Mesothelial cell of epicardium (in vitro differentiated cells): ENCODE measurements at places on chromosomes 5 and 9. TPM values are rescaled to one million over a fixed set of nuclear protein-coding genes. Genes with fewer than 3 reads are reported as not detected.
A peak's percentile ranks its signal among the peaks of the same experiment; 100 is the strongest.

TAF1L gene
- 0.05 TPM in 1 of 3 replicates, not detected in the others for total RNA-seq

CACNA1B gene
- 0.75 to 0.87 TPM (median 0.81 TPM) in 3 replicates for total RNA-seq

LRRC70 gene
- total RNA-seq: 0.89 to 1.7 TPM (median 1.1 TPM) in 3 replicates

RASGEF1C gene
- 0.36 to 0.58 TPM (median 0.42 TPM) in 3 replicates for total RNA-seq

IFNE gene
- 1.6 to 2.0 TPM (median 1.7 TPM) in 3 replicates for total RNA-seq

MSX2 gene
- 83.9 to 86.9 TPM (median 85.2 TPM) in 3 replicates for total RNA-seq

DNA sequence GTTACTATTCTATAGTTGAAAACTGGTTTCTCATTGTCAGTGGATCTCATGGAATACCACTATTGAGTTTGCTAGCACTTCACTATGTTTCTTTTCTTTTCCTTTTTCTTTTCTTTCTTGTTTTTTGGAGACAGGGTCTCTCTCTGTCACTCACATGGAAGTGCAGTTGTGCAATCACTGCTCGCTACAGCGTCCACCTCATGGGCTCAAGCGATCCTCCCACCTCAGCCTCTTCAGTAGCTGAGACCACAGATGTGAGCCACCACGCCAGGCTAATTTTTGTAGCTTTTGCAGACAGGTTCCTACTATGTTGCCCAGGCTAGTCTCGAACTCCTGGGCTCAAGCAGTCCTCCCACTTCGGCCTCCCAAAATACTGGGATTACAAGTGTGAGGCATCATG is 42.7 kb upstream of the VCAN start:
- H3K27ac ChIP-seq: no peak overlapping the region
- DNase-seq: no peak
- H3K27me3 ChIP-seq: no peaks in the 10 kb centered on the region
- peaks cover 24% of the 10 kb centered on the region for H3K4me1 ChIP-seq
- H3K36me3 ChIP-seq: peaks cover 7% of the 10 kb centered on the region
- no peak overlapping the region for H3K4me3 ChIP-seq

DNA sequence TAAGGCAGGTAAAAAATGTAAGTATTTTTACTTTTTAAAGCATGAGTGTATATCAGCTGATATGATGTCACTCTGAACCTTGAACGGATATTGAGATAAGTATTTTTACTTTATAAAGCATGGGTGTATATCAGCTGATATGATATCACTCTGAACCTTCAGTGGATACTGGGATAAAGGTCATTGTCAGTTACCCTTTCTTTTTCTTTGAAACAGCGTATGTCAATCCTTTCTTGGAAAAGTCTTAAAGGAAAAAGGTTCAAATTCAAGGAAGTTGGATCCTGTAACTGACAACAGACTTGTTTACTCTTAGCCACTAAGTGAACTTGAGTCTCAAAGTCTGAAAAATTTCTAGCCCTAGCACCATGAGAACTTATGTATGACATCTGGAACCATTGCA is 61.7 kb upstream of the IFNK start:
- no peak for DNase-seq
- H3K36me3 ChIP-seq: no peaks in the 10 kb centered on the region
- no peaks in the 10 kb centered on the region for H3K27me3 ChIP-seq
- no peak overlapping the region for H3K4me3 ChIP-seq
- H3K27ac ChIP-seq: no peak overlapping the region

- H3K27me3 ChIP-seq: peaks cover 4% of the 10 kb centered on the region
- H3K36me3 ChIP-seq: no peaks in the 10 kb centered on the region
- peak within 1 kb of the TSS; percentile 91 for H3K27ac ChIP-seq
- no peak for DNase-seq
- peaks cover 39% of the 10 kb centered on the region for H3K4me1 ChIP-seq
- peak within 1 kb of the TSS; percentile 87 for H3K4me3 ChIP-seq
Observed at GRCh38 chr9:124257844-124258606, at the start of gene NEK6. Gene NEK6, plus strand, starts transcription at chr9:124257949. Its CDS starts 44,016 bp downstream, at chr9:124301965.

DNA sequence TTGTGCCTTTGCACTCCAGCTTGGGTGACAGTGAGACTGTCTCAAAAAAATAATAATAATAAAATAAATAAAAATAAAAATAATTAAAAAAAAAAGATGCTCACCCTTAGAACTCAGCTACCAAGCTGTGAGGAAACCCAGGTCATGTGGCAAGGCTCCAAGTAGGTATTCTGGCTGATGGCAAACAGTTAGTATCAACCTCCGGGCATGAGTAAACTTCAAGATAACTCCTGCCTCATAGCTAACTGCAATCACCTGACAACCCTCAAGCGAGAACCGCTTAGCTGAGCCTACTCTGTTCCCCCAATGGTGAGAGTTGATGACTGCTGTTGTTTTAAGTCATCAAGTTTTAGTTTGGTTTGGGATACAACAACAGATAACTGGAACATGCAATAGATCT is 6.1 kb upstream of the SLC44A1 start:
- no peak for DNase-seq
- H3K4me1 ChIP-seq: peaks cover 29% of the 10 kb centered on the region
- H3K36me3 ChIP-seq: no peaks in the 10 kb centered on the region
- no peak overlapping the region for H3K27ac ChIP-seq
- no peaks in the 10 kb centered on the region for H3K27me3 ChIP-seq
- no peak overlapping the region for H3K4me3 ChIP-seq

- peak; percentile 8 for DNase-seq
- no peaks in the 10 kb centered on the region for H3K27me3 ChIP-seq
- H3K27ac ChIP-seq: no peak overlapping the region
- no peaks in the 10 kb centered on the region for H3K36me3 ChIP-seq
Observed at GRCh38 chr5:179317411-179318220, 27.6 kb downstream of the ADAMTS2 start.

DNA sequence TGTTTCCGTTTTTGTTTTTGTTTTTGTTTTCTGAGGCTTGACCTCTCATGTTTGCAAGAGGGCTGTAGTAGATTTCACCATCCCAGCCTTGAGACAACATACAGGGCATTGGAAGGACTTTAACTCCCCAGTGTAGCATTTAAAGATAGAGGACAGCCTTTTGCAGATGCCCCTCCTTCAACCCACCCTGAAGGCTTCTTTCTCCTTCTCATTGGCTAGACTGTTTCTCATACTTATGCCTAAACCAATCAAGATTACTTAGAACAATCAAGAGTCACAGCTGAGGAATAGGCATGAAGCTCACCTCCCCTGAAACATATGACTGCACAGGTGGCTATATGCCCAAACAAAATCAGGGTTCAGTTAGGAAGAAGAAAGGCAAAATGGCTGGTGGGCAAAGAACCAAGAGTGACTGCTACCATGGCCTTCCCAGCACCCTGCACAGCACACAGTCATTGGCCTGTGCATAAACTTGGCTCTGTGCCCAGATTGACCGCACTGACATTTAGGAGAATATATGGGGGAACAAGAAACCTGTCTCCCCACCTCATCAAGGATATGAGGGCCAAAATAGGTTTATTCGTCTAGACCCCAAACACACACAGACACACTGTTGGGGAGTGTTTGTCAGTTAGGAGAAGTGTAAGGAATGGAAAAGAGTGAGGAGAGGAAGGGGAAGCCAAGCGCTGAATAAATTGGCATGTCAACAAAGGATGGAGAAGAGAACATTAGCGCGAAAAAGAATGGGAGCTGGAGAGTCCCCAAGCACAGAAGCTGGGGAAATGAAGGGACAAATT is 137.3 kb upstream of the RANBP3L start:
- no peak overlapping the region for H3K4me3 ChIP-seq
- DNase-seq: no peak
- H3K27me3 ChIP-seq: no peaks in the 10 kb centered on the region
- no peaks in the 10 kb centered on the region for H3K36me3 ChIP-seq
- peaks cover 58% of the 10 kb centered on the region for H3K4me1 ChIP-seq

DNA sequence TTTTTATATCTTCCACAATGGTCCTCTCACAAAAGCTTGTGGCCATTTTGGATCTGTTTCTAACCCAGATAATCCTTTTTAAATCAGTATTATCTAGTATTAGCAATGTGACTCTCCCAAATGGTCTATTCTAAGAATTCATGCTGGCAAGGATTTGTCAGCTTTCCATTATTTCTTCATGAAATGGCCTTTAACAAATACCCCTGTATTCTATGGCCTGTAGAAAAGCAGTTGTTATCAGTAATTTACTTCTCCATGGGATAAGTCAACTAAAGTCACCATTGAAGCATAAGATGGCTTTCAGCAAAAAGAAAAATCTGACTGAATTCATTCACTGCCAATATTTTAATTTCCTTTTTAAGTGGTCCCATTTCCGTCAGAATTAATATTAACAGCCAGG is 346.4 kb upstream of the FAM174A start:
- H3K27ac ChIP-seq: no peak overlapping the region
- no peaks in the 10 kb centered on the region for H3K27me3 ChIP-seq
- no peaks in the 10 kb centered on the region for H3K36me3 ChIP-seq
- DNase-seq: no peak
- H3K4me3 ChIP-seq: no peak overlapping the region

GRCh38 chr9:37150415-37150814 is 30.0 kb downstream of the ZCCHC7 start:
- DNase-seq: no peak
- peaks cover 10% of the 10 kb centered on the region for H3K36me3 ChIP-seq
- peaks cover 4% of the 10 kb centered on the region for H3K4me1 ChIP-seq
- H3K27ac ChIP-seq: no peak overlapping the region
- H3K27me3 ChIP-seq: no peaks in the 10 kb centered on the region

GRCh38 chr9:7313389-7313788 is 486.2 kb downstream of the DMAC1 start:
- H3K4me1 ChIP-seq: peaks cover 13% of the 10 kb centered on the region
- no peak overlapping the region for H3K4me3 ChIP-seq
- H3K27ac ChIP-seq: no peak overlapping the region
- peaks cover 24% of the 10 kb centered on the region for H3K36me3 ChIP-seq
- DNase-seq: no peak

DNA sequence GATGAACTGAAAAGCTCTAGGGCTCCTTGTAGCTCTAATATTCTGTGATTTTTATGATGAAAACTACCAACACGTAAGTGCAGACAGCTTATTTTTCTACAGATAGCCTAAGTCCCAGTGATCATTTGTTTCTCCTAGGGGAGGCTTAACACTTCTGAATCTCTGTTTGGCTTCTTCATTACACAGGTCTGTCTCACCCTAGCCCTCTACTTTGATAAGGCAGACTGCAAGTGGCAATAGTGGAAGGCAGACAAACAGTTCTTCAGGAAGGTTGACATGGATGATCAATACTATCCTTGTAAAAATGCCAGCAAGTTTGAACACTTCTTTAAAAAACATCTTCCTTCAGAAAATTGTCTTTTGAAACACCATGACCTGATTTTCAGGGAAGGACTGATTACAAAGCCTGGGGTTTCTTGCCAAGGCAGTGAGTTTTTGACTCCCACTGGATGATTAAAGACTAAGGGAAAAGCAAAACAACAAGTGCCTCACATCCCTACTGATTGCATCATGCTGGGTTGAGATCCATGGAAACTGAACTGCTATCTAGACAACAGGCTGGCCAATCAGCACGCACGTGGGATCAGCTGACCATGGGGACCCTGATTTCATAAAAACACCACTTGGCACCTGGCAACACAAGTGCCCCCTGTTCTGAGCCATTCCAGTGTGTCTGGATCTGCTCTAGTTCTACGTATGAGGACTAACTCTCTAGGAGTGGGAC is 212.2 kb downstream of the SMARCA2 start:
- H3K4me3 ChIP-seq: no peak overlapping the region
- peaks cover 15% of the 10 kb centered on the region for H3K4me1 ChIP-seq
- peaks cover 10% of the 10 kb centered on the region for H3K36me3 ChIP-seq
- H3K27ac ChIP-seq: peak overlapping the region; percentile 66
- no peaks in the 10 kb centered on the region for H3K27me3 ChIP-seq
- DNase-seq: no peak

GRCh38 chr5:146706321-146706972 is 172.1 kb downstream of the PPP2R2B start:
- H3K4me3 ChIP-seq: no peak overlapping the region
- no peak overlapping the region for H3K27ac ChIP-seq
- H3K4me1 ChIP-seq: peaks cover 37% of the 10 kb centered on the region
- peaks cover 4% of the 10 kb centered on the region for H3K36me3 ChIP-seq
